ENCODE measurements at places on chromosomes 3 and 15. TPM values are rescaled to one million over a fixed set of nuclear protein-coding genes. Genes with fewer than 3 reads are reported as not detected.

Gene THSD4
- total RNA-seq, result 19.0 TPM

GRCh38 chr3:170467571-170468147, 49.0 kb downstream of the CLDN11 start:
- no peak for DNase-seq

GRCh38 chr3:41477399-41478014, 278.2 kb downstream of the CTNNB1 start:
- no peak for DNase-seq

- no peak for DNase-seq
Measured at GRCh38 chr3:111618945-111619344, 23.8 kb upstream of the ZBED2 start.
